ENCODE measurements at places on chromosomes 1 and 21.

DNA sequence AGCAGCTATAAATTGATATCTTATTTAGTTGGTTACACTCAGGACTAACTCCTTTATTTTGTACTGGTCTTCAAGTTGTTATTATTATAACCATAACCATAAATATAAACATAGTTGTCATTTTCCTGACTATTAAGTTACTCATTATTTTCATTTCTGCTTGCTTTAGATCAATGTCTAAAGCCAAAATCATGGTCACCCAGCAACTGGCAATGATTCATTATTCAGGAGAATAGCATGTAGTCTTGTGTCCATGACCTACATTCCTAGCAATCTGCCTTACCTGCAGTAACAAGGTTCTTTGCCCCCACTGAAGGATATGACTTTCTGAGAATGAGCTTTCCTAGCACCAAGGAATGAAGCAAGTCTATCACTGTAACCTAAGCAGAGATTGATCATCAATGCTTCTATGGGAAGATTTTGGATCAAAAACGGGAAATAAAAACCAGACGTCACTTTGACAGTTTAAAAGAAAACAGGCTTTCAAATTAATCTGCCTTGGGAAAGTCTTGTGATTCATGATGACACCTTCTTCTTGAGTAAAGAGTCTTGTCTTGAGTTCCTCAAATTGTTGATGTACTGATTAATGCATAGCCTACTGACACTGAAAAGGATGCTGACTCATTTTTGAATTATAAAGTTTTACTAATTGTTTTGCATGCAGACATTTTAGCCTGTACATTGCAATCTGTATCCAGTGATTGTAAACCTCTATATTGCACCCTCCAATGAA, 203.3 kb upstream of the IVNS1ABP start:
- no peak for DNase-seq

- DNase-seq: no peak
Measured at GRCh38 chr1:185645162-185645640, 89.0 kb upstream of the HMCN1 start.

GRCh38 chr21:35314857-35315582, 265.9 kb upstream of the RUNX1 start:
- DNase-seq: no peak

DNA sequence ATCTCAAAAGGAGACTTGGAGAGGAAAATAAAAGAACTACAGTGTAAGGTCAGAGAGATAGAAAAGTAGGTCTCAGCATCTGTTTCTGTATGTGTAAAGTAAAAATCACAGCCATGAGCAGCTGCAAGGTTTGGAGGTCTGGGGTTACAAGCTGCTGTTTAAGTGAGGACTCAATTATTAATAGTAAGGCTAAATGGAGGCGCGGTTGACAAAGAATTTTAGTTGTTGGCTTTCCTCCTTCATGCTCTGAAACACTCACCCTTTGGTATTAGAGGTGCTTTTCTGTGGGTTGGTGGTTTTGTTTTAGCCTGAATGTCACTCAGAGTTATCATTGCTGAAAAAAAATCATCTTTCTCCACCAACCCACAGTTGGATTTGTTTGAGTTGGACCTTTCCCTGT, 59.8 kb upstream of the HAO2 start:
- DNase-seq: no peak

DNA sequence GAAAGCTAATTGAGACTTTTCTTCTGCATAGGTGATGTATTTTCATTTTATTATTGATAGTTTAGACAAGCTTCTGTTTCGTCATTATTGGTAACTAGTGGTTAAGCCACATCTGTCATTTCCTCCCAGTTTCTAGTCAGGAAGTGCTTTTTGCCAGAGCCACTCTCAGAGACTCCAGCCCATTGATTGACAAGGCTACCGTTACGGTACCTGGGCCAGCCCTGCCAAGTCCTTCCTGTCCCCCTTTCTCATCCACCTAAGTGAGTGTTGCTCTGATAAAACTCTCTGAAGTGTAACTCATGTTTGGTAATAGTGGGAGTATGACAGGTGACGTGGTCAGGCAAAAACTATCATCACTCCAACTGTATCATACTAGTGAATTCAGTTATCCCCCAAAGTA, 29.6 kb upstream of the AGL start:
- DNase-seq: no peak

Data from prostate gland (tissue), 2 donors.